ENCODE measurements at places on chromosomes 2 and 18.

GRCh38 chr2:64591188-64591587, 62.5 kb downstream of the SERTAD2 start:
- DNase-seq: no peak

GRCh38 chr2:112980537-112980936, 2.7 kb downstream of the IL36G start:
- no peak for DNase-seq

- peak; percentile 43 for DNase-seq
Measured at GRCh38 chr2:172087780-172088244, 2.5 kb downstream of the DLX1 start.

GRCh38 chr18:8989017-8989416, 113.5 kb upstream of the NDUFV2 start:
- no peak for DNase-seq

- DNase-seq: no peak
Measured at GRCh38 chr18:61173554-61173953, 159.7 kb upstream of the CDH20 start.

DNA sequence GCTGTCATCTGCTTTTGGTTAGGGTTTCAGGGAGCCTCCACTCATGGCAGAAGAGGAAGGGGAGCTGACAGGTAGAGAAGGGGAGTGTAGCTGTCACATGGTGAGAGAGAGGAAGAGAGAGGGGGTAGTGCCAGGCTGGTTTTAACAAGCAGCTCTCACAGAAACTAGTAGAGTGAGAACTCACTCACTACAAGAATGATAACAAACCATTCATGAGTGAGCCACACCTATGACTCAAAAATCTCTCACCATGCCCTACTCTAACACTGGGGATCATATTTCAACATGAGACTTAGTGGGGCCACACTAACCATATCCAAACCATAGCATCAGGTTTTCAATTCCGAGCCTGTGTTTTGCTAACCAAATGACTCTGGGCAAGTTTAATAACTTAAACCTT, 274.9 kb upstream of the VWC2L start:
- DNase-seq: no peak

DNA sequence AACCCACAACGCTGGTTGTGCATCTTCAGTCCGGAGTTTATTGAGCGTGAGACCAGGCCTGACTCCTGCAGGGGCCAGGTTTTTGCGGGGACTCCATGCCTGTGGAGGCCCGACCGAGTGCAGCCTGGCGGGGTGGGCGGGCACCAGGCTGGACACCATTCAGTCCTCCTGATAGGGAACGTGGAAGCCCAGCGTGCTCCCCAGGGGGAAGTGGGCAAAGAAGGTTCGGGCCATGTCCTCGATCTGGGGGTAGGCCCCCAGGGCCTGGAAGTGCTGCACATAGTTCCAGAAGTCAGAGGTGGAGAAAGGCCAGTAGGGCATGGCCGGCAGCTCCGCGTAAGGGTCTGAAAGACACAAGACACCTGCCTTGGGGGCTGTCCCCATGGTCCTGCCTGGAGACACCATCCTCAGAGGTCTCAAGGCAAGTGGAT, 1.4 kb downstream of the OTOS start:
- no peak for DNase-seq
